DMS53 (cell line): ENCODE measurements at places on chromosomes 3 and 15.

GRCh38 chr3:42195879-42196330 is 70.1 kb downstream of the CCK start:
- no peak for DNase-seq

GRCh38 chr15:100668348-100668745 is 66.0 kb downstream of the ASB7 start:
- DNase-seq, result no peak

DNA sequence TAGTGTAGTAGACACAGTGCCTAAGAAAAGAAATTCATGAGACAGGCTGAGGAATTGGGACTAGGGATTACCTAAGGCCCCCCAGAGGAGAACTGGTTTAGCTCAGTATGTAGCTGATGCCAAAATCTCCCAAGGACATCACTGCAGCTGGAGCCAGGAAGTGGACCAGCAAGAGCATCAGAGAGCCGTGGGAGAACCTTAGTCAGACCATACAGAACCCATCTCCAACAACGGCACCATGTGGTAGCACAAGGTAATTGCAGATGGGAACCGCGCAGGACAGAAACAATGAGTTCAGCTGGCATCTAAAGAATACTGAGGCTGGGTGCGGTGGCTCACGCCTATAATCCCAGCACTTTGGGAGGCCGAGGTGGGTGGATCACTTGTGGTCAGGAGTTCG is 81.7 kb downstream of the WNT5A start:
- peak; percentile 62 for DNase-seq

DNA sequence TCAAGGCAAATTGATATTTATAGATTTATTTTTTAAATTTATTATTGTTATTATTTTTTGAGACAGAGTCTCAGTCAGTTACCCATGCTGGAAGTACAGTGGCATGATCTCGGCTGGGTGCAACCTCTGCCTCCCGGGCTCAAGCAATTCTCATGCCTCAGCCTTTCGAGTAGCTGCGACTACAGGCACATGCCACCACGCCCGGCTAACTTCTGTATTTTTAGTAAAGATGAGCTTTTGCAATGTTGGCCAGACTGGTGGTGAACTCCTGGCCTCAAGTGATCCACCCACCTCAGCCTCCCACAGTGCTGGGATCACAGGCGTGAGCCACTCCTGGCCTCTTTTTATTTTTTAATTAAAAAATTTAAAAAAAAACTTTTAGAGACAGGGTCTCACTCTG is 19.0 kb downstream of the SPG21 start:
- DNase-seq, result no peak

GRCh38 chr15:63335543-63336240 is 46.0 kb downstream of the CA12 start:
- DNase-seq, result no peak
